NCI-H1417 (cell line): ENCODE measurements at places on chromosomes 2 and 18.

- DNase-seq: peak; percentile 70
Observed at GRCh38 chr2:191691016-191691735, 13.2 kb downstream of the NABP1 start.

DNA sequence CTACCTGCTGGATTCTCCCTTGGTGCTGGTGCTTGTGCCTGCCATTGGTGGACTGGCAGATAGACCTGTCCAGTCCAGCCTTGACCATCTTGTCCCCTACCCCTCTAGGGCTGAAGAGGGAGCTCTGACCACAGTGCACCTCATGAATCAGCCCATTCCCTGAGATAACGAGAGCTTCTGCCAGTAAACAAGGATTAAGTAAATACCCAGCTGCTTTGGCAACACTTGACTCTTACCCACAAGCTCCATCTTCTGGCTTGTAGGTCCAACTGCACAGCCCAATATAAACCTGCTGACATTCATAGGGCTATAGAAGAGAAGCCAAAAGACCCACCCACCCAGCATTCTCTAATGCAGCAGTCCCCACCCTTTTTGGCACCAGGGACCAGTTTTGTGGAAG, 186.4 kb downstream of the PIK3C3 start:
- DNase-seq: no peak

- DNase-seq: no peak
Observed at GRCh38 chr2:98377544-98377943, 31.3 kb downstream of the CNGA3 start.

DNA sequence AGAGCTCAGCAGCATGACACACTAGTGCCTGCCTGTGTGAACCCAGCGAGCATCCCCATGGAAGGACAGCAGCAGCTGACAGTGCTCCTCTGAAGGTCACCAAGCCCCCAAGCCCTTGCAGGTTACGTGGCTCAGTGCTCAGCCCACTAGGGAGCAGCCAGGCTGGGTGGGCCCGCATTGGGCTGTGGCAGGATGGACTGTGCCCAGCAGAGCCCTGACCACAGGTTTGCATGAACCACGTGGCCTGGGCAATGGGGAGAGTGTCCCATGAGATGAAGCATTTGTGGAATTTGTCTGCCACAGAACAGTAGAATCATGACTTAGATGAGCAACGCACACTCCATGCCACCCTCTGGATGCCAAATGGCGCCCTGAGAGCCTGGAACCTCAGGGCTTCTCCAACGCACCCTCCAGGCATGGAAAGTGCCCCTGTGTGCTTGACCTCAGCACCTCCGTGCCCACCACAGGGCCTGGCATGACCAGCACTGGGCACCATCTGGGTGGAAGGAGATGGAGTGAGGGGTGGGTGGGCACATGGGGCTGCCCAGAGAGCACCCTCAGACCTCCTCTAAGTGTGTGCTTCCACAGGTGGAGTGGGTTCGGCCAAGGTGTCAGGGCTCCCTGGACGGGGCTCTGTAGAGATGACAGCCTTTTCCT, 216.1 kb upstream of the RAB6C start:
- DNase-seq: no peak

DNA sequence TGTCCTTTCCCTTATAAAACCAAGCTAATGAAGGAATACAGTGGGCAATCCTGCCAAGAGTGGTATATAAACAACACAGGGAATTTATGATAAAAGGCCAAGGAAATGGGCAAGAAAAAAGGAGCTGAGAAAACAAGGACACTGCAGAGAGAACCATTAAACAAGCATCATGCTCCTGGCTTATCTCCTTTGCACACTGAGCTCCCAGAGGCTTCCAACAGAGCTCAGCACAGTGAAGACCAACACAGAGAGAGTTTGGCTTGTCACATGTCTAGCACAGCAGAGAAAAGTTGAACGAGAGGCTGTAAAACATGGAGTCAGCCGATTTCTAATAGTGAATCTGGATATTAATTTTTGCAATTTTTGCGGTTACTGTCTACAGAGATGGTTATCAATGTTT, 68.0 kb upstream of the KLF7 start:
- no peak for DNase-seq

DNA sequence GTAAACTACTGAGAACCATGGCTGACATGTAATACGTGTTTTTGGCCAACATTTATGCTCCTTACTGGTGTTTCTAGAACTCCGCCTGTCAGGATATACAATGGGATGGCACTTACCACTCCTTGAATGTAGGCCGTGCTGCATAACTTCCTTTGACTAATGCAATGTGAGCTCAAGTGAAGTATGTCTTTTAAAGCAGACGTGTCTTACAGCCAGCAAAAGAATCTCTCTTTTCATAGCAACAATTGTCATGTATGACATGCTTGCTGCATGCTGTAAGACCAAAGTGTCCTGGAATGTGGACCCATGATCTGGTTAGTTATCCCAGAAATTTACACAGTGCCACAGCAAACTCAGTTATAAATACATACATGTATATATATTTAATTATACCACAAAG, 1202.7 kb upstream of the PIK3C3 start:
- no peak for DNase-seq

DNA sequence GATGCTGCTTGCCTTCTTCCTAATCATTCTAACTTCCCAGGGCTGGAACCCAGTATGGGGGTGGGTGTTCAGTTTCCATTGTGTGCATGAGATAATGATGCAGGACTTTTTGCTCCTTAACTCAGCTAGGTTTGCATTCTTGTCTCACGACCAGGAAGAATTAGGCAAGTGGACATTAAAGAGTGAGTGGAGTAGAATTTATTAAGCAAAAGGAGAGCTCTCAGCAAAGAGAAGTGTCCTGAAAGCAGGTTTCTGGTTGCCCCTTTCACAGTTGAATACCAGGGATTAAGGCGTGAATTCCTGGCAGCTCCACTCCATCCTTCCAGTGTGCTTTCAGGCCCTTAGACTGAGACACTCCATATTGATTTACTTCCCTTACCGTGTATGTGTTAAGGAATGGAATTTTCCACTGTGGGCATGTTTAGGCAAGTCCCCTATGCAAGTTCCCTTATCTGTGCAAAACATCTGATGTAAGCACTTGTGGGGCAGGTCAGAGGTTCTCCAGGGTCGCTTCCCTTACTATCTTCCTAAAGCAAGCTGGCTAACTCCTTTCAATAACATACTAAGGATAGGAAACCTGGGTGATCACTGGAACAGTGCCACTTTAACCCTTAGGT, 126.5 kb downstream of the GPR39 start:
- DNase-seq: no peak

DNA sequence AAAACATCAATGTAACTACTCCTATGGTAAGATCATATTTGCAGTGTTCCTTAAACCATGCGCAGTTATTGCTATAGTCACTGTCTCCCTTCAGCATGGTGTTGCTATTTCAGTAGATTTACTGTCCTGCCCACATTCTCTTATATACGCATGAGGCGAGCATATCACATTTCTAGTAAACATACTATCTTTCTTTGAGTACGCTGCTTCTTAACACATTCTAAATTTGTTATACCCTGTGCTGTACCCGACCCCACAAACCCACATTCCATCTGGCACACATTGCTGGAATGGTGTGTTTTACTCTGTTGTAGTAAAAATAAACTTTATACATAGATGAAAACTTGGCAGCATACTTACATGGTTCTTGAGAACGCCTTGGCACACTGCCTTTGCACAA, 163.3 kb downstream of the QPCT start:
- DNase-seq: no peak

DNA sequence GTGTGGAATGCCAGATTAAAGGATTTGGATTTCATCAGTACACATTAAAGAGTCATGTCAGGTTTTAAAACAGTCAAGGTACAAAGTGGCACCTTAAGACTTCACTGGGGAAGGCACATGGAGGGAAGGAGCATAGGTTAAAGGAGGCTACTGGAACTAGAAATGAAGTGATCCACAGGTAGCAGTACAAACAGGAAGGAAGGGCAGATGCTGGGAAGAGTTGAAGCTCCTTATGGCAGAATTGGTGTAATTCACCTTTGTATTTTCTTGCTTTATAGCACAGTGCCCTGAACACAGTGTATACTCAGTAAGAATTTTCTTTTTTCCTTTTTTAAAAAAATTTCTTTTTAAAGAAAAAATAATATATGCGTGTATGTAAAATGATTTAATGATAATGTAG, 177.1 kb downstream of the BABAM2 start:
- DNase-seq: no peak

DNA sequence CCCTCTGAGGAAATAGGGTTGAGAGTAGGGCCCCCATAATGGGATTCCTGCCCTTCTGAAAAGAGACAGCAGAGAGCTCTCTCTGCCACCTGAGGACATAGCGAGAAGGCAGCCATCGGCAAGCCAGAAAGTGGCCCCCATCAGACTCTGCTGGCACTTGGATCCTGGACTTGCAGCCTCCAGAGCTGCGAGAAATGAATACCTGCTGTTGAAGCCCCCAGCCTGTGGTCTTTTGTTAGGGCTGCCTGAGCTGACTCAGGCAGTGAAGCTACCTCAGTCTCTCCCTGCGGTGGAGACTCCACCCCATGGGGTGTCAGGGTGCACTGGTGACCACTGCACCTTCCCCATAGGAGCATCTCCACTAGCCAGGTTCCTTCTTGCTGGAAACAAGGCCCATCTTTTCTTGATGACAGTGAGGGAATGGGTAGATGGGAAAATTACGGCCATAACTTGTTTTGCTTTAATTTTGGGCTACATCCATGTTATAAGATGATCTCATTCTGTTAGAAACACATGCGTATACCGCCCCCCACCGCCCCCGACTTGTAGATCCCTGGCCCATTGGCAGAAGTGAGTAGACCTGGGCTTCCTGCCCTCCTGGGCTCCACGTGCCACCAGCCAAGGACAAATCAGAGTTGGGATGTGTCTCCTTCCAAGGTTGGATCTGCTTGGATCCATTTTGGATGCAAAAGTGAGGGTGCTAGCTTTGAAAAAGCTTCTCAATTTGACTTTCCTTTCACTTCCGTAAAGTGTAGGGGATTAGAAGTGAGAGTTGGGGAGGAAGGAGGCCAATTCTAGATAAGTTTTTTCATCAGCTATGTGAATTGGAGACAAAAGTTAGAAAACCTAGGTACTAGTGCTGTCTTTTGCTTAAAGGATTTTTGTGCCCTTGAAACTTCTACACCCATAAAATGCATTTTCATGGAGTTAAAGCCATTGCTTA, 42.9 kb downstream of the NCK2 start:
- no peak for DNase-seq

DNA sequence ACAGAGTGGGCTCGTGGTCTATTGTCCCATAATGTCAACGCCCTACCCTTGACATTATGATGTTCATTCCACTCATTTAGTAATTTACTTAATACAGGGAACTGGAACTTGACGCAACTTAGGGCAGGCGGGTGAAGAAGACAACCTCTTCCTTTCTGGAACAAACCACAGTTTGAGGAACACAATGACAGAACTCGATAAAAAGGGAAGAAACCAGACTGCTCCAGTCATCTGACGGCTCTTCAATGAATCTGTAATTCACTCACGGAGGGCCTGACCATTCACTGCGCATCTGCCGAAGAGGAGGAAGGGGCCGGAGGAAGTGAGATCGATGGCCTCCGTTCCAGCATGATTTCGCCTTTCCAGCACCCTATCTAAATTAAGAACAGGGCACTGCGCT, 83.2 kb downstream of the BCL2 start:
- DNase-seq: no peak

GRCh38 chr2:159124931-159125467, 156.6 kb downstream of the TANC1 start:
- DNase-seq: no peak

DNA sequence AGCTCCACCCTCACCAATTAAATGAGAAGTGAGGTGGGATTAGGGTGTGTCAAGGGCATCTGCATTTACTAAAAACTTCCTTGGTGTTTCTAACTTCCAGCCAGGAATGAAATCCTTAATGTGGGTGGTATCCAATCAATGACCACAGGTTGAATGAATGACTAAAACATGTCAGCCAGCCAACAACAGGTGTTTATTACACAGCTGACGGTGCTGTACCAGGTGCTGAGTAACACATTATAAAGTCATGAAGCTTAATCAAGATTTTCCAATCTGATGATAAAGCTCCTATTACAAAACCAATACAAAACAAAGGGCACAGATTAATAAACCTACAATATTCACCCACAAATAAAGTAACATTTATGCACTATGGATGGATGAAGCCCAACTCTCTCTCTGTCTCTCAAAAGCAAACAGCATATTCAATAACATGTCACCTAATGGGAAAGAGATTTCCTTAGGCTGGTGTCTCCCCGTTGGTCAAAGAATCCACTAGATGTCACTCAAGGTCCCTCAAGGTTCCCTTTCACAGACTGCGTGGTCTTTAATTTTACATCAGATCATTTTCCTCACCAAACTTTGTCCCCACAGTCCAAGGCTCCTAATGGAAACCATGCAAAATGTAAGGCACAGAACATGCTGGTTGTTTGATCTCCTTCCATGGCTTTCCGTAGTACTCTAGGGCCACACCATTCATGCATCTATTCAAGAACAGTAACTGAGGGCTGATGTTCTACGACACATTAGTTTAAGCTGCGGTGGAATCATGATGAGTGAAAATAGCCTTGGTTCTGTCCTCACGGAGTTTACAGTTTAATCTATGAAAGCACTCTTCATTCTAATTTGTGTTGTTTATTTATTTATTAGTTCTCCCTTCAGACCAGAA, 6.4 kb upstream of the PTPN4 start:
- DNase-seq: peak; percentile 72

DNA sequence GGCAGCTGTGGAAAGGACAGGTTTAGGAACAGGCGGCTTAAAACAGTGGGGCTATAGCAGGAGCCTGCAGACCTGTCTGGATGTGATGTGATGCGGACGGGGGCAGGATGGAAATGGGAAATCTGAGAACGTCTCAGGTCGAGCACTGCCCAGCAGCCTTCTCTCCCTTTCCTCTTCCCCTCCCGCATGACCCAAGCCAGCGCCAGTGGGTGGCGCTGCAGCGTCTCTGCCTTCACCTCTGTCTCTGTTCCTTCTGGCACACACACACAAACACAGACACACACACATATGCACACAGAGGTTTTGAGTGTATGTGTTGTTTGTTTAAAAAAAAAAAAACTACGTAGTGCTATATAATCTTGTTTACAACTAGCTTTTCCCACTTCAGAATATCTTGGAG, 82.0 kb upstream of the SLC66A3 start:
- DNase-seq: no peak

DNA sequence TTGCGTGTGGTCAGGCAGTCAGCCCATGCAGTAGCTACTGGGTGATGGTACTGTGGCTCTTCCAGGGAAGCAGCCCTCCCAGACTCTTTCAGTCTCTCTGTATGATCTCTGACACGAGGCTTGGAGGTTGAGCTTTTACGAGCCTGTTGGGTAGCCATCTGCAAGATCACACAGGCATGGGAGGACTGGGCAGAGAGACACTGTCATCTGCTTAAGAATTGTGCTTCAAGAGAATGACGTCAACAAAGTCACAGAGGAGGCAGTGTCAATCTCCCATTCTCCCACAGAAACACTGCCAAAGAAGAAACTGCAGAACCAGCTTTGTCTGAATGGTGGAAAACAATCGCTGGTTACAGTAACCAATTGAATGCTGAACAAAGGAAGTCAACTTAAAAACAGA, 78.4 kb upstream of the MC2R start:
- DNase-seq: no peak

- DNase-seq: no peak
Observed at GRCh38 chr2:46802665-46803546, 112.7 kb downstream of the MCFD2 start.

GRCh38 chr2:224293976-224294375, 107.9 kb downstream of the FAM124B start:
- DNase-seq: no peak
